ENCODE measurements at places on chromosomes 3 and 15. TPM values are rescaled to one million over a fixed set of nuclear protein-coding genes. Genes with fewer than 3 reads are reported as not detected.

Gene AAGAB
- 21.9 TPM for total RNA-seq

Gene IMPG2
- total RNA-seq = 0.35 TPM

Gene CCDC66
- 24.2 TPM for total RNA-seq

Gene P4HTM
- total RNA-seq = 39.6 TPM

Gene SLC51B
- total RNA-seq = not detected

Gene CYP1A2
- total RNA-seq = not detected

Gene CCDC39
- total RNA-seq = not detected

Gene UNC13C
- 0.25 TPM for total RNA-seq

Gene C3orf80
- total RNA-seq = 0.76 TPM

Gene CCDC50
- total RNA-seq = 67.5 TPM

Gene POTEB3
- not detected for total RNA-seq

Gene ZNF35
- 6.1 TPM for total RNA-seq

Gene IP6K1
- total RNA-seq = 24.0 TPM

Gene SLC7A14
- total RNA-seq = not detected

GRCh38 chr3:20280257-20280656 lies 94.3 kb upstream of the SGO1 start:
- DNase-seq = no peak

GRCh38 chr3:10381336-10381735 lies 60.4 kb upstream of the SEC13 start:
- DNase-seq = no peak

- DNase-seq = no peak
Observed at GRCh38 chr15:66169625-66170024, 83.9 kb downstream of the MEGF11 start.

DNA sequence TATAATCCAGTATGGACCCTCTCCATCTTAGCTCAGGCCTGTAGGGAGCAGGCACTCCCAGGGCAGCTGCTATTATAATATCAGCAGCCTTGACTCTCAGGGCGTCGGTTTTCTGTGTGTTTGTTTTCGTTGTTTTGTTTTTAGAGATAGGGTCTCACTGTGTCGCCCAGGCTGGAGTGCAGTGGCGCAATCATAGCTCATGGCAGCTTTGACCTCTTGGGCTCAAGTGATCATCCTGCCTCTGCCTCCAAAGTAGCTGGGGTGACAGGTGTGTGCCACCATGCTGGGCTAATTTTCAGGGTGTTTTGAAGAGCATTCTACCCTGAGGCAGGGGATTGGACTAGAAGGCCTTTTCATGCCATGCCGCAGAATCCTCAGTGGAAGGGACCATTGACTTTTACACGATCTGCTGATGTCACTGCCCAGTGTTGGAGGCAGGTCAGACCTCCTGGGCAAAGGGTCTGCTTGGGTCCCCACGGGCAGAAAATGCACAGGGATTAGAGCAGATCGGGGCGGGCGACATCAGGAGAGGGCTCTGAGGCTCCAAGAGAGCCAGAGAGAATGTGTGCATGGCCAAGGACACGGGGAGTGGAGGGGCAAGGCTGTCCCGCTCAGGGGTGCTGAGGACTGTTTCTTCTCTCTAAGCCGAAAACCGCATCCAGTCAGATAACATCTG lies 7.8 kb downstream of the MELTF start:
- DNase-seq = no peak

- DNase-seq = no peak
Observed at GRCh38 chr3:38609386-38610111, 39.9 kb downstream of the SCN5A start.

- no peak for DNase-seq
Observed at GRCh38 chr3:108387063-108387462, 90.7 kb downstream of the HHLA2 start.

DNA sequence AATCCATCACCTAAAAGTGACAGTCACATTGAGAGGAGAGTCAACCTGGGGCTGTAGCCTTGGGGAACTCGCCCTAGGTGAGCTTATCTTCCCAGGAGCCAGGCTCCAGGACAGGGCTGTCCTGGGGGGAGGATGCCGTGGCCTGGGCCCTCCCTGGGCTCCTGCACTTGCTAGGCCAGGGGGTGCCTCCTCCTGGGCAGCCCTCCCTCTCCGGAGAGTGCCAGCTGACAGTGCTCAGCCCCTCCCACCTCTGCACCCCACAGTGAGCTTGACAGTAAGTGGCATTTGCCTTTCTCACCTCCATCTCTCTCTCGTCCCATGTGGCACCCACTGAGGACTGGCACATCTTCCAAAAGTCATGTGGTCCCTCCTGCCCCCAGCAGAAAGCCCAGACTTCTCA lies 19.1 kb downstream of the UROC1 start:
- DNase-seq = no peak

- DNase-seq = no peak
Observed at GRCh38 chr3:43378066-43378935, 92.0 kb downstream of the SNRK start.

GRCh38 chr3:159789742-159790635 lies 198.6 kb upstream of the IL12A start:
- DNase-seq = no peak

- DNase-seq = no peak
Observed at GRCh38 chr3:133697960-133698359, 36.2 kb upstream of the TOPBP1 start.

DNA sequence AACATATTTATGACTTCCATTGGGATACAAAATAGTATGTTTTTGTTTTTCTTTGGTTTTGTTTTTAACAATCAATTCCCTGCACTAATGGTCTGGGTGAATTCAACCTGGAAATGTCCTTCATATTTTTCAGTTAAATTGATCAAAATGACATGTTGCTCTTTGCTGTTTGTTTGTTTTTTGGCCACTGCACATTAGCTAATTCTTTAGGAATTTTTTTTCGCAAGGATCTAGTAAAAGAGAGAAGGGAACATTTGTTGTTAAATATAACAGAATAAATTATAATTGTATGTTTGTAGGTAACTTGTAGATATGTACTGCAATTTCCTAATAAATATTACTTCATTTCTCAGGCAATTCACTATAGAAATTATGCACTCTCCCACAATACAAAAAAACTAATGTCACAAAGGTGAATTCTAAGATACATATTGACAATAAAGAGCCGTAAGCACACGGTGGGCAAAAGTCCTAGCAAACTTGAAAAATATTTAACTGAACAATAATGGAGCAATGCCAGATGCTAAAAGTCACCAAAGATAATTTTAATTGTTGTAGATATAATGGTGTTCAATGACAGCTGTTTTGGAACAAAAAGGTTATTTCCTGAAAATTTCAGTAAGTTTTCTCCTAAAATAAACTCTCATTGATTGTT lies 21.4 kb upstream of the PPARG start:
- DNase-seq = no peak
